ENCODE measurements at places on chromosomes 16 and 17.

GRCh38 chr16:15704545-15704987 is 54.5 kb downstream of the NDE1 start:
- no peak for DNase-seq

DNA sequence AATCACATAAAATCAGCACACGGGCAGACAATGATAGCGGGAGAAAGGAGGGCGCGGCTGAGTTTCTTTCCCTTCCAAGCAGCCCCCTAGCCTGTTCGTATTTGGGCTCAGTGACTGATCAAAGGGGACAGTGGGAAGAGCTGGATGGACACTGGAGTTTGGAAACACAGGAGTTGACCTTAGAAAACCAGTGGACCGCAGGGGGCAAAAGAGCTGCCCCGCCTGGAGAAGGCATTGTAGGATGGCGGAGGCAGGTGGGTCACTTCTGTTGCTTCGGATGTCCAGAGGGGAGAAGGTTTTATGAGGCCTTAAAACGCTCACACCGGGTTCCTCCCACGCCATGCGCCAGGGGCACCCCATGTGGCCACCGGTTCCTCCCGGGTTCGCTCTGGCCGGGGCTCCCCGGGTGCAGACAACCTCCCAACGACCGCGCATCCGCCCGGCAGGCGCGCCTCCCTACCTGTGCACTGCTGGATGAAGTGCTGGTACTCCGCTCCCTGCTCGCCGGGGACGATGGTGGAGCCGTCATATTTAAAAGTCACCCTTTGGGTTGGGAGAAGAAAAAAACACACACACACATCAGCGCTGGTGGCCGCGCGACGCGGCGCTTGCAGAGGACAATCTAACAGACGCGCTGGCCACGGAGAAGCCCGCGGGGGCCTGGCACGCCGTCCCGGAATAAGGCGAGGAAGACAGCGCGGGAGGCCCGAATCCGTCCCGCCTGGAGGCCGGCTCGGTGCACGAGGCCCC is 662 bp downstream of the COTL1 start:
- DNase-seq, result no peak

- no peak for DNase-seq
Observed at GRCh38 chr16:11384184-11384955, 39.1 kb downstream of the RMI2 start.

DNA sequence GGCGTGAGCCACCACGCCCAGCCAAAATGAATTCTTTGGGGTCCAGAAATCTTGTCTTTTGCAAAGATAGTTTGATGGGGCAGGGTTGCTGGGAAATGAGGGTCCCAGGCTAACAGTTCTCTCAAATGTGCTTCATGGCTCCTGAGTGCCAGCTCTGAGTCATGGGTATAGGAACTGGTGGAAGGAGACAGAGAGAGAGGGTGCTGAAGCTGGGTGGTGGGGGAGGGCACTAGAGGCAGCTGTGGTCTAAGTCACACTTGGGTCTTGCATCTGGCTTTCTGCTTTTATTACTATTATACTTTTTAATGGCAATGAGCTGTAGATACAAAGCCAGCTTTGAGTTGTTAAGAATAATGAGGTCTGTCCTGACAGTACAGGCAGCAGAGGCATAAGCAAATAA is 54.6 kb downstream of the PRKCA start:
- DNase-seq, result no peak

GRCh38 chr16:51408357-51408756 is 257.3 kb upstream of the SALL1 start:
- DNase-seq, result no peak

DNA sequence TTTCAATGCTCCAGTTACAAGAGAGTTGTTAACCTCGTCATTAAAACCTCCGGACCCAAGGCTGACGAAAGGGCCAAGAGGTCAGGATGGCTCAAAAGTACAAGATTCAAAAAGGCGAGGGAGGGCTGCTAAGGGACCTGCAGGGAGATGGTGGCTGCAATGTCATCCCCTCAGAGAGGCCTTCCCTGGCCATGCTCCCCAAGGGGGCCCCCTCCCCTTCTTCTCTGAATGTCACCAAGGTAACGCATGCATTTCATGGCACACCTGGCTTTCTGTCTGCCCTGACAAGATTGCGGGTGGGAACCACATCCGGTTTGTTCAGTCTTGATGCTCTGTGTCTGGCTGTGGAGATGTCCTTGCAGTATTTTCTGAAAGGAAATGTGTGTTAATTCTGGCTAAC is 89.9 kb downstream of the C16orf78 start:
- DNase-seq, result no peak

- DNase-seq, result no peak
Observed at GRCh38 chr16:85999778-86000177, 100.8 kb downstream of the IRF8 start.

GRCh38 chr16:86510465-86511261 is at the start of gene FOXF1:
Gene FOXF1, plus strand, starts transcription at chr16:86510527. Its CDS starts 43 bp downstream, at chr16:86510570.
- DNase-seq, result no peak

- peak; percentile 53 for DNase-seq
Observed at GRCh38 chr17:16287563-16288027, 65.7 kb downstream of the CENPV start.

GRCh38 chr17:82103553-82104451 is 5.8 kb upstream of the FASN start:
- no peak for DNase-seq

DNA sequence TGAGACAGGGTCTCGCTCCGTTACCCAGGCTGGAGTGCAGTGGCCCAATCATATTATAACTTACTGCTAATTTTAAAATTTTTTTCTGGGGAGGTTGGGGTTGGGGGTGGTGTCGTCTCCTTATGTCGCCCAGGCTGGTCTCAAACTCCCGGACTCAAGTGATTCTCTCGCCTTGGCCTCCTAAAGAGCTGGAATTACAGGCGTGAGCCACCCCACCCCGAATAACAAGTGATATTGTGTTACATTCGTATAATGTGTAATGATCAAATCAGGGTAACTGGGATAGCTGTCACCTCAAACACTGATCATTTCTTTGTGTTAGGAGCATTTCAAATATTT is 16.2 kb upstream of the KPNA2 start:
- no peak for DNase-seq

- DNase-seq, result no peak
Observed at GRCh38 chr16:69804297-69804696, 42.2 kb downstream of the WWP2 start.

DNA sequence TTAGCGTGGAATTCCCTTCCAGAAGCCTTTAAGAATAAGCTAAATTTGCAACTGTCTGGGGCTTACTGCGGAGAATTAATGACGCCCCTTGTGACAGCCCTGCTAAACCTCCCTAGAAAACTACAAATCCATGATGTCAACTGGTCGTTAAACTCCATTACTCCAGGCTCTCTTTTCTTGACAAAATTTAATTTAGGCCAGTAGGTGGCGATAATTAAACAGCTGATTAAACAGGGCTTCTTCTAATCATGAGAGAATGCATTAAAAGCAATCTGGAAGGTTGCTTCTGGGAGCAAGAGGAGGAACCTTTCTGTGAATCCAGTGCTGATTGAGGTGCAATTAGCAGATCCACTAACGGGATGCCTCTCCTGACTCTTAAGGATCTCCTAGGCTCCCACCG is 8.1 kb upstream of the NLRP1 start:
- no peak for DNase-seq

- no peak for DNase-seq
Observed at GRCh38 chr16:53266156-53266555, 168.1 kb upstream of the RBL2 start.

GRCh38 chr17:10172241-10172741 is 26.1 kb downstream of the GAS7 start:
- DNase-seq, result no peak

- no peak for DNase-seq
Observed at GRCh38 chr16:67881621-67882161, 3.0 kb upstream of the NRN1L start.

GRCh38 chr16:67518676-67519075 is 10.0 kb upstream of the RIPOR1 start:
- DNase-seq, result no peak

DNA sequence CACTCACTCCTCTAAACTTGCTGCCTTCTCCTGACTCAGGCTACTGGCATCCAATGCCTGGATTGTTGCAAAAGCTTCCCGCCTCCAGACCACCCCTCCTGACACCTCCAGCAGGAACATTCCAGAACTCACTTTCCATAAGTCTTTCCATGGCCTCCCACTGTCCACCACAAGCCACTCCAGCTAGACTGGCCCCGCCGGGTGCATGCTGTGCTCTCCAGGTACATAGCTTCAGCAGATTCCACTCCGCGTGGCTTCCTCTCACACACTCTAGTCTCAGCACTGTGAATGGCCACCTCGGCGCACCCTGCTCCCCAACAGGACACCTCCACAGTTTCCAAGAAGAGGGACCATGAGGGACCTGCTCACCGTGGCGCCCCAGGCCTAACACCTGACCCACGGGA is 25.9 kb upstream of the FAAP100 start:
- DNase-seq, result no peak

GRCh38 chr16:4382795-4383357 is 11.2 kb downstream of the VASN start:
- no peak for DNase-seq

GRCh38 chr16:57146735-57147134 is 39.1 kb downstream of the PSME3IP1 start:
- no peak for DNase-seq

DNA sequence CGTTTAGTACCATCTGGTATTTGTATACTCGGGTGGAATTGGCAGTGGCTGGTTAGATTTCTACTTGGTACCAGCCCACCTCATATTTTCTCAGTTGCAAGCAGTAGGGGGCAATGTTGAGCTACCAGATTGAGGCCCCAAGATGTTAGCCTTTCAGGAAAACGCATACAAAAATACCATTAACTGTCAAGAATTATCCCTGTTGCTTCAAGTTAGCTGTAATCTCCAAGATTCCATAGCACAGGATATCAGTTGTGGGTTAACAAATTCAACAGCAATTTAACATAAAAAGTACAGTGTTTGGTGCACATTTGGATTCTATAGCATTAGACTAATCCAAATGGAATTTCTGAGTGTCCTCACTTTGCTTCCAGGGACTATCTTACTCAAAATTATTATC is 188.2 kb downstream of the FTO start:
- peak; percentile 84 for DNase-seq

DNA sequence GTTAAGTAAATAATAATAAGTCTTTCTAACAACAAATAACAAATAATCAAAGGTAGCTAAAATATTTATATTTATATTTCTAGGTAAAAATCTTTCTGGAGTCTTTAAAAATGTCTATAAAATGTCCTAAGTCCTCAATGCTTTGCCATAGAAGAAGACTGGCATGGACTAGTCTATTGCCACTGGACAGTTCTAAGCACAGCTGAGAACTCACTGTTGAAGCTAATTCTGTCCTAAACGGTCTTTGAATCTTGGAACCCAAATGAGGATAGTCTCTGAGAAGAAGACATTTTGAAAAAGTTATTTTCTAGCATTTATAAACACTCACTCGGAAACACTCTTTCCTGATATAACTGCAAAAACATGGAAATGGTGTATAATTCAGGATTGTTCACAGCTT is 539 bp downstream of the MYH8 start:
- DNase-seq, result no peak

- DNase-seq, result no peak
Observed at GRCh38 chr17:64097196-64097936, 32.6 kb downstream of the ERN1 start.

DNA sequence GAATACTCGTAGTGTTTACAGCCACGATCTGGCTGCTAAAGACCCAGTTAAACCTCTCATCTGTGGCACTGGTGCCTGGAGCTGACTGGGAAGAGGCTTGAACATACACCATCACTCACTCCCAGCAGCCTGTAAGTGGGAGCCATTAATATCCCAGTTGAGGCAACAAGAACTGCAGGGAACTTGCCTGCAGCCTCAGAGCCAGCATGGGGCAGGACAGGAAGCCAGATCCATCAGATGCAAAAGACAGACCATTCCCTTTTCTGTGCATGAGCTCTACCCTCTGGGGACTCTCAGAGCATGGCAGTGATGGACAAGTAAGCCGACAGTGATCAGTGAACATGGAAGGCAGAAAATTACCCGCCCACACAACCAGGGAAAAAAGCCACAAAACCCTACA is 91.8 kb downstream of the TMEM132E start:
- DNase-seq, result no peak

DNA sequence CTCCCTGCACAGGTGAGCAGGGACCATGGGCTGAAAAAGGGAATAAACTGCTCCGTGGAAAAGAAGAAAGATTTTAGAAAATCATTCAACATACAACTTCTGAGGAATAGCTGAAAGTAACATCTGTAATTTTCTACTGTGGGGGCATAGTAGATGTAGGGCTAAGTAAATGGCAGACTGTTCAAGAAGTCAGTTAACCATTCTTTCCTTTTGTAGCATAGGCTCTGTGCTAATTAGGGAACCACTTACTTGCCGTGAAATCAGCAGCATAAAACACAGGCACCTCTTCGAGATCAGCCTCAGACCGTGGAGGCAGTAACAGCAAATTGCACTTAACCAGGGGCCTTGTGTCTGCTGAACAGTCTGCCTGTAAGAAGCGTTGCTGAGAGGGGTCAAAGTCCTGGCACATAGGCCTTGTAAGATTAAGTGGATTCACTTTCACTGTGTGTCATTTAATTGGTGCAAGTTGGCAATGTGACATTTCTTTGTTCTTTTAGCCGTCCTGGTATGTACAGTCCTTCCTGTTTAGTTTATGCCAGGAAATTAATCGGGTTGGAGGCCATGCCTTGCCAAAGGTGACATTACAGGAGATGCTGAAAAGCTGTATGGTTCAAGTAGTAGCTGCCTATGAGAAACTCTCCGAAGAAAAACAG is 10.4 kb downstream of the COG1 start:
- DNase-seq, result no peak

DNA sequence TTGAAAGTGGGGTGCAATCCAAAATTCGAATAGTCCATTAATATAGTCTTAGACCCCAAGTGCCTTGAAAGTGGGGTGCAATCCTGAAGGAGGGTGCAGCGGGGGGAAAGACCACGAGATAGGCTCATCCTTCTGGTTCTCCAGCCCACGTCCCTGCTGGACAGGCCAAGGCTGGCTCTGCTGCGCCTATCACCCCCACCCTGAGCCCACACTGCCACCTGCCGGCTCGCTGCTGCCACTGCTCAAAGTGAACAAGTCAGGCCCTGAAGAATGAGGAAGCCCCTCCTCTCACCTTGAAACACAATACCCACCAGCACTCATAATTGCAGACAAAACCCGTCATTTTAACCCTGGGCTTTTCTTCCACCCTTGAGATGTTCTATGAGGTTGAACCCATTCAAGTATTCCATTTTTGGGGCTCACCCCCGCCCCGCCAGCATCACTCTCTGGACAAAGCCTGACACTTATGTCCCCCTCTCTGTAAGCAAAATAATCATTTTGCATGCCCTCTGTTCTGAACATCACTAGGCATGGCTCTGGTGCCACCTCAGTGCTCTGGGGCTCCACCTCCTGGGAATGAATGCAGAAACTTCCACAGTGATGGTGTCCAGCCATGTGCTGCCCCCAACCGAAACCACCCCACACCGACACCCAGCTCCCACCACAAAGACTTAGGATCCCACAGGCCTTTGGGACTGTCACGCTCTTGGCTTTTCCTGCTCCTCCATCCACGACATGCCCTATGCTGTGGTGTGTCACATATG is 56.8 kb downstream of the BEAN1 start:
- no peak for DNase-seq

GRCh38 chr17:352421-353212 is at the start of gene RPH3AL:
Gene RPH3AL, minus strand, starts transcription at chr17:352807. Its CDS starts 25,264 bp downstream, at chr17:327543.
- DNase-seq, result no peak

Data from fibroblast of skin of left biceps (primary cell).